Fibroblast of lung (primary cell): ENCODE measurements at places on chromosomes 11 and 22.

- DNase-seq, result peak; percentile 66
- H3K27ac ChIP-seq, result no peak overlapping the region
- H3K4me1 ChIP-seq, result no peaks in the 10 kb centered on the region
- no peak overlapping the region for H3K4me3 ChIP-seq
- H3K36me3 ChIP-seq, result no peaks in the 10 kb centered on the region
Measured at GRCh38 chr11:15258433-15259165, 143.9 kb downstream of the INSC start.

DNA sequence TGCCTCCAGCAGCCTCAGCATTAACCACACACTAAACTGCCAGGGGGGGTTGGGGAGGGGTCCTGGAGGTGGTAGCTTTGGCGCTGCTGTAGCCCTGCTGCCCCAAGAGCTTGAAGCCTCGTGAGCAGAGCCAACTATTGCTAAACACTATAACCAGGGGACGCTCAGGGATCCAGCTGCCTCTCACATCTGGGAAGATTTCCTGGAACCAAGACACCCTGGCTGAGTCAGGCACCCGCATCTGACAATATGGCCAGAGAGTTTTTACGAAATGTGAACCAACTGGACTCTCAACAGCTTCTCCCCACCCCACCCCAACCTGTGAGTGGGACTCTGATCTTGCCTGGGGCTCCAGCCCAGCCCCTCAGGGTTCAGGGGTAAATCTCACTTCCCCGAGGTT lies 14.3 kb downstream of the C1QTNF6 start:
- no peak overlapping the region for H3K27ac ChIP-seq
- H3K4me1 ChIP-seq, result peaks cover 14% of the 10 kb centered on the region
- no peaks in the 10 kb centered on the region for H3K36me3 ChIP-seq
- peaks cover 3% of the 10 kb centered on the region for H3K27me3 ChIP-seq

DNA sequence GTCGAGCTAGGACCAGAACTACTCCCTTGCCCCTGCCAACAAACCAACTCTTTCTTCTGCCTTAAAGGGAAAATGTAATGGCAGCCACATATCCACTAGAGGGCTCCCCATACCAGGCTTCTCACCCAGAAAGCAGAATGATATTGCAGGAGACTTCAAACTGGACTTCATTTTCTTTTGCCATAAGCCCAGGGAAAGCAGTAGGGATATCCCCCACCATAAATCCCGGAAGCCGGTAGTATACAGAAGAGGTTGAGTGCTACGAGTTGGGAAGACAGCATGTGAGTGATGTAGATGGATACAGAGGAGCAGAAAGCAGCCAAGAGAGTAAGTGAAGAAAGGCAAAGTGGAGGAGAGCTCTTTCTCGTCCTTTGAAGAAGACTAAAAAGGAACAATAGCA lies 12.1 kb downstream of the PLAAT5 start:
- H3K4me1 ChIP-seq, result no peaks in the 10 kb centered on the region
- no peaks in the 10 kb centered on the region for H3K36me3 ChIP-seq
- no peaks in the 10 kb centered on the region for H3K27me3 ChIP-seq
- H3K27ac ChIP-seq, result no peak overlapping the region

DNA sequence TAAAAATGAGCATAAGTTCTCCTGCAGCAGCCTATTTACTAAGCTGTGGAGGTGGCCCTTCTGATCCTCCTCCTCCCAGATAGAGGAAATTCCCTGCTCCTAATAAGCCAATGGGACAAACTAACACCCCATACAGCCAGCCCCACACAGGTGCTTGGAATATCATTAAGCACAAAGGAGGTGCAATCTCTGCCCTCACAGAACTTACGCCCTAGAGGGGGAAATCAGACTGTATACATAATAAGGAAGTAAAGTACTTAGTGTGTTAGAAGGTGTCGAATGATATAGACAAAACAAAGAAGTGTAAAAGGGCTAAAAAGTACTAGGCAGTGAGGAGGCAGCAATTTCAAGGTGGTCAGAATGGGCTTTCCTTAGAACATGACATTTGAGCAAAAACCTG lies 5.8 kb downstream of the MS4A12 start:
- no peak overlapping the region for H3K27ac ChIP-seq
- H3K27me3 ChIP-seq, result no peaks in the 10 kb centered on the region
- no peak for DNase-seq
- H3K4me3 ChIP-seq, result no peak overlapping the region

DNA sequence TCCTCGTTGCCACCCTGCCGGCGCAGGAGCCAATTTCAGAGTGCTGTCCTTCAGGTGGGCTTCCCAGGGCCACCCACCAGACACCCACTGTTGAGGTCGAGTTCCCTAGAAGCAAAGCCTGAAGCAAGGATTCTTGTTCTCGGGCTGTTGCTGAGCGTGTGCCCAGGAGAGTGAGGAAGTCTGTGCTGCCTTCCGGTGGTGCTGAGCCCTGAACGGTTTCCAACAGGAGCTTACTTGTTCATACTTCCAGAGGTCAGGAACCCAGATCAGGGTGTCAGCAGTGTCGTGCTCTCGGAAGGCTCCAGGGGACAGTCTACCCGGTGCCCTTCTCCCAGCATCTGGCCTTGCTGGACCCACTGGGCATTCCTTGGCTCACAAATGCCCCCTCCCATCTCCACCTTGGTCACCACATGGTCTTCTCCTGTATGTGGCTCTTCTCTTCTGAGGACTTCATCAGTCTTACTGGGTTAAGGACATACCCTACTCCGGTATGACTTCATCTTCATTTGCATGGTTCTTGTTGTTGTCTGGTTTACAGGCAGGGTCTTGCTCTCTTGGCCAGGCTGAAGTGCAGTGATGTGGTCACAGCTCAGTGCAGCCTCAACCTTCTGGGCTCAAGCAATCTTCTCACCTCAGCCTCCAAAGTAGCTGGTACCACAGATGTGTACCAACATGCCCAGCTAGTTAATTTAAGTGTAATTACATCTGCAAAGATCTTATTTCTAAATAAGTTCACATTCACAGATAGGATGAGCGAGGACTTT lies 11.2 kb downstream of the SLC25A1 start:
- H3K36me3 ChIP-seq, result no peaks in the 10 kb centered on the region
- no peak overlapping the region for H3K4me3 ChIP-seq
- DNase-seq, result no peak
- peaks cover 16% of the 10 kb centered on the region for H3K27me3 ChIP-seq

DNA sequence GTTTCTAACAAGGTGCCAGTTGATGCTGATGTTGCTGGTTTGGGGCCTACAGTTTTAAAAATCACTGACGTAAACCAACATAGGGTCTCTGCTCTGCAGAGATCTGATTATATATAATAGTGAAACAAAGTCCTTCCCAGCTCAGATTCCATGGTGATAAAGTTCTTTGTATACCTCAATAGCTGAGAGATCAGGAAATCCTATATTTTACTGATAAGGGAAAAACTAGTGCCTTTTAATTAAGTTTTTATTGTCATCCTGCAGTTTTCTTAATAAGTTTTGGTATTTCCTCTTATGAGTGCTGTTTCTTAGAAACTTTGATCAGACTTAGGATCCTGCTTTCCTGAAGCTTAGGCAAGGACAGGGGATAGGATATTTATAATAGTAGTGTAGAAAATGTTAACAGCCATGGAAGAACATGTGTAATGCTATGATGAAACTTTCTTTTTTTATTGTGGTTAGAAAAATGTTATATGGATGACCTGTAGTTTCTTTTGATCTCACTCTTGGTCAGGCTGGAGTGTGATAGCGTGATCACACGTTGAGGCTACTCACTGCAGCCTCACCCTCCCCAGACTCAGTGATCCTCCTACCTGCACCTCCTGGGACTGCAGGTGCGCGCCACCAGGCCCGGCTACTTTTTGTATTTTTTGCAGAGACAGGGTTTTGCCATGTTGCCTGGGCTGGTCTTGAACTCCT lies 14.1 kb downstream of the CAPRIN1 start:
- H3K4me3 ChIP-seq, result no peak overlapping the region
- no peaks in the 10 kb centered on the region for H3K4me1 ChIP-seq
- peaks cover 2% of the 10 kb centered on the region for H3K36me3 ChIP-seq
- peak; percentile 49 for DNase-seq
- H3K27me3 ChIP-seq, result no peaks in the 10 kb centered on the region

DNA sequence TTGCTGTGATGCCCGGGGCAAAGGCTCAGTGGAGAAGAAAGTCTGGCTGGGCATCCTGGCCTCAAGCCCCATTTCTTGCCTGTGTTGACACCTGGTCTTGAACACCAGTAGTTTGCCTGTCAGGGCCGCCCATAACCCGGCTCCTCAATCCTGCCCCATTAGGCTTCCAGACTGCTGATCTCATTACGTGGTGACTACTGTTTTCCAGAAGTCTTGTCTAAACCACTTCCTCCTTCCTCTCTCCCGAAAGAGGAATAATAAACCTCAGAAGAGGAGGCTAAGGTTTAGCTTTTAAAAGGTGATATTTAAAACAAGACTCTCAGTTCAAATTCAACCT lies 97.7 kb downstream of the CD44 start:
- H3K4me3 ChIP-seq, result no peak overlapping the region
- no peaks in the 10 kb centered on the region for H3K36me3 ChIP-seq
- no peak overlapping the region for H3K27ac ChIP-seq
- no peaks in the 10 kb centered on the region for H3K27me3 ChIP-seq
- no peaks in the 10 kb centered on the region for H3K4me1 ChIP-seq

DNA sequence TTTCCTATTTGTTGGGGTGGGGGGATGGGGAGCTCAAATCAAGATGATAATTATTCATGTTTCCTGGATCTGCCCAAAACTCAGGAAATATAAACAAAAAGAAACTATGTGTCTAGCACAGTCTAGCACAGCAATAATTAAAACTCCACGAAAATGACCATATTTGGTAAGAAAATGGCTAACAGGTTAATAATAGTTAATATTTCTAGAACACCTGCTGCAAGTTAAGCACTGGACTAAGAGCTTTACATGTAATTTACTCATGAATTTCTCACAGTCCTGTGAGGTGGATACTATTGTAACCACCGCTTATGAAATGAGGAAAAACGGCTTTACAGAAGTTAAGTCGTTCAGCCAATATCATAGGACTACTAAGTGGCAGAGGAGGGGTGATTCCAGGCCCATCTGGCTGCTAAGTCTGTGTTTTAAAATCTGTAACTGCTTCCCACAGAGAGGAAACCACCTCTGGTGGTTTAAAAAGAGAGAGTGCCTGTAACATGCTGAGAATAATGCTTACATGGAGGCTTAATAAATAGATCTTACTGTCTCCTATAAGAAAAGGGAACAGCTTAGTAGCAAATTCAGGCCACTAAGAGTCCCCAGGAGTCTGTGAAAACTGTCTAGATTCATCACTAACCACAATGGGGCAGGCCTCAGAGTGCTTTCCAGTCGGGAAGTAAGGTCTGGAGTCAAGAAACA lies 11.0 kb upstream of the AMOTL1 start:
- DNase-seq, result no peak
- peaks cover under 1% of the 10 kb centered on the region for H3K4me1 ChIP-seq
- no peaks in the 10 kb centered on the region for H3K27me3 ChIP-seq
- no peaks in the 10 kb centered on the region for H3K36me3 ChIP-seq
- no peak overlapping the region for H3K4me3 ChIP-seq
- no peak overlapping the region for H3K27ac ChIP-seq

- H3K27me3 ChIP-seq, result peaks cover 8% of the 10 kb centered on the region
- no peak overlapping the region for H3K4me3 ChIP-seq
- no peak overlapping the region for H3K27ac ChIP-seq
Measured at GRCh38 chr11:69249311-69250185, 44.4 kb upstream of the MYEOV start.

- H3K4me1 ChIP-seq, result peaks cover 30% of the 10 kb centered on the region
- peak overlapping the region; percentile 50 for H3K27ac ChIP-seq
- peak; percentile 67 for DNase-seq
- H3K4me3 ChIP-seq, result no peak overlapping the region
- no peaks in the 10 kb centered on the region for H3K27me3 ChIP-seq
Measured at GRCh38 chr11:67351275-67352005, 1.9 kb downstream of the POLD4 start.

- no peaks in the 10 kb centered on the region for H3K36me3 ChIP-seq
- no peaks in the 10 kb centered on the region for H3K4me1 ChIP-seq
- H3K27ac ChIP-seq, result no peak overlapping the region
- H3K4me3 ChIP-seq, result no peak overlapping the region
Measured at GRCh38 chr11:67652965-67653845, 2.7 kb upstream of the ACY3 start.

- H3K27me3 ChIP-seq, result no peaks in the 10 kb centered on the region
- no peak overlapping the region for H3K4me3 ChIP-seq
- no peaks in the 10 kb centered on the region for H3K4me1 ChIP-seq
- no peak overlapping the region for H3K27ac ChIP-seq
- no peaks in the 10 kb centered on the region for H3K36me3 ChIP-seq
Measured at GRCh38 chr22:33400061-33400840, 342.1 kb upstream of the SYN3 start.

DNA sequence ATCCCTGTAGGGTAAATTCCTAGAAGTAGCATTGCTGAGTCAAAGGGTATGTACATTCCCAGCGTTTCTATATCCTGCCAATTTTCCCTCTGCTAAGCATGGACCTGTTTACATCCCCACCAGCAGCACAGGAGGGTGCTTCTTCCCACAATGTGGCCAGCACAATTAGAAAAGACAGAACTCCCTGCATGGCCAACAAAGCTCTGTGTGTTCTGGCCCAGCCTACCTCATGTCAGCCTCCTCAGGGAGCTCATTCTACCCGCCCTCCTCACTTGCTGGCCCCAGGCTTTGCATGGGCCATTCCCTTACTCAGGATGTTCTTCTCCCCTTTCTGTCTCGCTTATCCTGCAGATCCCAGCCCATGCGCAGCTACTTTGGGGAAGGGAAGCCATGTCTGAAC lies 186.1 kb downstream of the DSCAML1 start:
- H3K27me3 ChIP-seq, result no peaks in the 10 kb centered on the region
- no peaks in the 10 kb centered on the region for H3K4me1 ChIP-seq
- H3K4me3 ChIP-seq, result no peak overlapping the region
- no peak overlapping the region for H3K27ac ChIP-seq
- peak; percentile 8 for DNase-seq

- peak overlapping the region; percentile 97 for H3K4me3 ChIP-seq
- no peaks in the 10 kb centered on the region for H3K4me1 ChIP-seq
- peak overlapping the region; percentile 99 for H3K27ac ChIP-seq
Measured at GRCh38 chr11:83158965-83159901, 2.3 kb downstream of the PCF11 start.

DNA sequence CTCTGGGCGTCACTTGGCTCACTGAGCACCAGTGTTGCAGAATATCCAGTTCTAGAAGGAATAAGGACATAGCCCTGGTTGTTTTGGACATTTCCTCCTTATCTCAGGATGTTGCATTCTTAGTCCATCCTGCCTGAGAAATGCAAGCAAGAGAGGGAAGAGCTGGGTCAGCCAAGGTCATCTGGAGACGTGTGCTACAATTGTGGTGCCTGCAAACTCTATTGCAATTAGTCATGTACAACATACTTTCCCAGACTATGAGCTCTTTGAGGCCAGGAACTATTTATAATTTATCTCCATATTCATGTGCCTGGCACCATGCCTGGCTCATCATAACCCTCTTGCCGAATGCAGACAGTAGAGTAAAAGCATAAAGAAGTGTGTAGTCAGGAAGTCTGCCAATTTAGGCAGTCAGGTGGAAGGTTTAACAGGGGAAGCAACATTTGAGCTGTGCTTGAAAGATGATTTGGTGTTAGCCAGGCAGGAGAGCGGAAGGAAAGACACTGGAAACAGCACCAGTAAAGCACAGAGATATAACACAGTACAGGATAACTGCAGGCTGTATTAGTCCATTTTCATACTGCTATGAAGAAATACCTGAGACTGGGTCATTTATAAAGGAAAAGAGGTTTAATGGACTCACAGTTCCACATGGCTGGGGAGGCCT lies 129.4 kb upstream of the PAX6 start:
- no peaks in the 10 kb centered on the region for H3K36me3 ChIP-seq
- no peak overlapping the region for H3K27ac ChIP-seq
- DNase-seq, result peak; percentile 26
- no peak overlapping the region for H3K4me3 ChIP-seq
- H3K27me3 ChIP-seq, result no peaks in the 10 kb centered on the region

GRCh38 chr11:22006901-22007300 lies 186.0 kb upstream of the ANO5 start:
- H3K4me3 ChIP-seq, result no peak overlapping the region
- no peaks in the 10 kb centered on the region for H3K27me3 ChIP-seq
- DNase-seq, result no peak
- H3K27ac ChIP-seq, result no peak overlapping the region
- H3K4me1 ChIP-seq, result no peaks in the 10 kb centered on the region
- no peaks in the 10 kb centered on the region for H3K36me3 ChIP-seq
